Calu3 (cell line): ENCODE measurements at places on chromosomes 6 and 20. TPM values are rescaled to one million over a fixed set of nuclear protein-coding genes. Genes with fewer than 3 reads are reported as not detected.
A peak's percentile ranks its signal among the peaks of the same experiment; 100 is the strongest.

- DNase-seq: no peak
Observed at GRCh38 chr6:77205936-77206335, 257.4 kb downstream of the HTR1B start.

The BHLHE23 gene
- not detected in 2 replicates for total RNA-seq

- DNase-seq: no peak
Observed at GRCh38 chr6:157276134-157276532, 47.2 kb downstream of the TMEM242 start.

The C6orf52 gene
- not detected in 2 replicates for total RNA-seq

DNA sequence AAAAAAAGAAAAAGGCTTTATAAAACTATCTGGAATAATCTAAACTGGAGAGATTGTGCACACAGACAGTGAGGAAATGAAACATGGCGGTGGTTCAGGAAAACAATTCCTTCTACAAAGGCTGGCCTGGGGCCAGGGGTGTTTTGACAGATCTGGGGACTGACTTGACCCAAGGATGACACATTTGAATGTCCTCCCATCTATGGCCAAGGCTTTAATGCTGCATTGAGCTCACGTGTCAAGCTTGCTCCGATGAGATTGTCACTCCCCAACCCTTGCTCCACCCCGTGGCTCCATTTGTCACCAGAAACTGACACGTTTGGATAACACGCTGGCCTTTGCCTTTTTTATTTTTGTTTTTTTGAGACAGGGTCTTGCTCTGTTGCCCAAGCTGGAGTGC, 156.1 kb downstream of the ZFP64 start:
- no peak for DNase-seq

The WFDC12 gene
- not detected in 2 replicates for total RNA-seq

- no peak for DNase-seq
Observed at GRCh38 chr6:140970485-140970884, 1162.2 kb upstream of the GJE1 start.

DNA sequence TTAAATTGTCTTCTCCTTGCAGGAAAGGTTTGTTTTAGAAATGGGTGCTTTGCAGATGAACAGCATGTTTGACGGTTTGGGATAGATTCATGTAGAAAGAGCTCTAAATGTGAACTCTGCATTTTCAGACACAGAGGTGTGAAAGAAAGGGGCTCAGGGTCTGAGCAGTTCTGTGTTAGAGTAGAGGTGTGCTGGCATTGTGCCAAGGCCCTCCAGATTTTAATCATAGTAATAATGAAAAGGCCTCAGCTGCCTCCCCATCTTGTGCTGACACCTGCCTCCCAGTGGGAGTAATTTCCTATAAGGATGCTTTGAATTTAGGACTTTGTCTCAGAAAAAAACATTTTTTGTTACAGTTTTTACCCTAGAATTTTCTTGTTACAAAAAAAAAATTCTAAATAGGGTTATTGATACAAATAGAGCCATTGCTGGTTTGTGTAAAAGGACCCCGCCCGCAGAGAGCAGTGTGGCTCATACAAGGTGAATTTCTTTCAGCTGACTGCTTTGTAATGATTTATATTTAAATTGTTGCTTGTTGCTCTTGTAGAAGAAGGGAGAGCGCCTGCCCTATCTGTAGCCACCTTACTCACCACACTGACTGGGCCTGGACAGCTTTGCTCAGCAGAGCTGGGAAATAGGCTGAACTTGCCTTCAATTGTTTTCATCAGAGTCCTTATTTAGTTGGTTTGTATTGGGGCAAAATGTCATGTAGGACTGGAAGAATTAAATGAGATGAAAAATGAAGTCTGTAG, 294.5 kb downstream of the ZFAND3 start:
- DNase-seq: no peak

The SMOC2 gene
- total RNA-seq: 0.73 and 1.1 TPM in 2 replicates

The TUBB1 gene
- total RNA-seq: not detected in 2 replicates

DNA sequence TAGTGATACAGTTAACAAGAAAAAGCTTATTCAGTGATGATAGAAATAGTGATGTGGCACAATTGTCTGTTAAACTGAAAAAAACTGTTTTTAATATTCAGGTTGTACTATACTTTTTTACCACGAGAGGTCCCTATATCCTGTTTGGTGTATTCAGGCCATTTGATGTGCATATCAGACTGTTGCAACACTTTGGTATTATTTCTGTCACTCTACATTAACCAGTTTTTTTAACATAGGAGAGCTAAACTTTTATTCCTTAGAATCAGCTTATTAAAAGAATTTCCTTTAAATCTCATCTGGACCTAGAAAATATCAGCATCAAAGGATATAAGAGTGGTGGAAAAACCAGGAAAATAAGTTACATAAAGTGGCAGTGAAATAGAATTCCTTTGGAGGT, 36.8 kb downstream of the TSPYL4 start:
- no peak for DNase-seq

GRCh38 chr6:40308533-40309306, 278.4 kb downstream of the LRFN2 start:
- peak; percentile 82 for DNase-seq

GRCh38 chr6:30180145-30180544, 16.8 kb downstream of the TRIM15 start:
- no peak for DNase-seq

DNA sequence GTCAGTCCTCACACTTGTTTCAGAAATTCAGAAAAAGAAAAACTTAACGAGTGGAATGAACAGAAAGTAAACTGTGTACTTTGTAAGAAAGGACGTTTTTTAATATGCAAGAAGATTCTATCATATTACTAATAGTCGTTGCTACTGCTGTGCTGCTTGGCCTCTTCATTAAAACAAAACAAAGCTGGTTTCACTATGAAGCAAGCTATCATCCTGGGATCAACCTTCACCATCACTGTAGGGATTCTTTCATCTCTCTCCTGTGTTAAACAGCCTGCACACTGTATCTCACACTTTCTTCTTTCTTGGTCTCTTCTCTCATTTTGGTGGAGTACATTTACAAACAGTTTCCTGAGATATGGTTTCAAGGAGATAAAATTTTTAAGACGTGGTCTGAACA, 284.2 kb downstream of the BTBD9 start:
- DNase-seq: no peak

GRCh38 chr6:1986454-1987243, 258.8 kb downstream of the GMDS start:
- DNase-seq: no peak

GRCh38 chr6:11044712-11045167, 635 bp upstream of the ELOVL2 start:
- no peak for DNase-seq
